ENCODE measurements at places on chromosomes 3 and 15.

DNA sequence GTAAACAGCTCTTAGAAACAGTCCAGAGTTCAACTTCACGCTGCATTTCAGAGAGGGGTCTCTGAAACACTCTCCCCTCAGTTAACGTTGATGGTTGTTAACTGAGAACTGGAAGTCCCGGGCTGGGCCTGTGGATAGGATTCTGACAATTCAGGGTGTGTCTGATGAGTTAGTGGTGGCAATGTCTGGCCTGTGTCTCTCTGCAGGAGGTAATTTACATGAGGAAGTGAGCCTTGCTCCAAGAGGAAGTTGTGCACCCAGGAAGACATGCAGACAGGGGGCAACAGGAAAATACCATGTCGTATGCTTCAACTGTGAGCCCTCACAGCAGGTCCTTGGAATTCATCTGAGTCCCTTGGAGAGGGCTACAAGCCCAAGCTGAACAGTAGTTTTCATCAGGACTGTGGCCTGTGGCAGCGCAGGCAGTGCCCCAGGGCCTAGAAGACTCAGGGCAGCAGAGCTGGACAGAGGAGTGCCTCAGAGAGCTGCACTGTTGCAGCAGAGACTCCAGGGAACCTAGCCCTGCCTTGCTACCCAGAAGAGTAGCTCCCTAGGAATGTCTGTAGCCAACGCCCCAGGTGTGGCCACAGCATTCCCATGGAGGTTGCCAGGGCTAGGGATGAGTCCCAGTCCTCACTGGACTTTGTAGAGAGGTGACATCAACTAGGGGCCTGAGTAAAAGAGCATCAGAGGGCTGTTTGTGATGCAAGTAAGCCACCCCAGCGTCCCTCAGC lies 104.6 kb upstream of the SELENOK start:
- DNase-seq: peak; percentile 8

DNA sequence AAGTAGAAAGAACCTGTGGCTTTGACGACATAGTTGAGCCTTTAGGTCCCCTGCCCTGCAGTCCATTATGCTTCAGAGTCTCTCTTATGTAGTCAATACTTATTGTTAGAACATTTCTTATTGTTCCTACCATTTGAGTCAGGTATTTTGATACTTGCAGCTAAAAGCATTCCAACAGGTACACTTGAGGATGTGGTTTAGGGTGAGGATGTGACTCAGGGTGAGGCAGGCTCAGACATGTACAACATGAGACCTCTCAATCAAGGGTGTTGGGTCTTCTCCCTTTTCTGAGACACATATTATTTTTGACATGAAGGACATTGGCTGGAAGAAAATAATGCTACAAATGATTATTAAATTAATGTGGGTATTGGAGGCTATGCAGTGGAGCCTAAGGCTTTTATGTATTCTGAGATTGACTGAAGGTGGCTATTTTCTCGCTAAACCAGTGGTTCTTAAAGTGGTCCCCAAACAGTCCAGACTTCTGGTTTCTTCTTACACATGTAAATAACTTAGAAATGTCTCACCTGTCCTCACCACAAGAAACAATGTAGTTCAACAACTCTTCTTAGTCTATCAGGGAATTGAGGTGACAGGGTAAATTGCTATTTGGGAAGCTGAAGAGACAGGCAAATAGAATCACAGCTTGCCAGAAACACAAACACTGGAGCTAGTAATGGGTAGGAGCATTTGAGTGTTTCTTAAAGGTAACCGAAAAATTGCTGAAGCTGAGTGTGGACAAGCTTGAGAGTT lies 135.5 kb upstream of the ZPLD1 start:
- no peak for DNase-seq

DNA sequence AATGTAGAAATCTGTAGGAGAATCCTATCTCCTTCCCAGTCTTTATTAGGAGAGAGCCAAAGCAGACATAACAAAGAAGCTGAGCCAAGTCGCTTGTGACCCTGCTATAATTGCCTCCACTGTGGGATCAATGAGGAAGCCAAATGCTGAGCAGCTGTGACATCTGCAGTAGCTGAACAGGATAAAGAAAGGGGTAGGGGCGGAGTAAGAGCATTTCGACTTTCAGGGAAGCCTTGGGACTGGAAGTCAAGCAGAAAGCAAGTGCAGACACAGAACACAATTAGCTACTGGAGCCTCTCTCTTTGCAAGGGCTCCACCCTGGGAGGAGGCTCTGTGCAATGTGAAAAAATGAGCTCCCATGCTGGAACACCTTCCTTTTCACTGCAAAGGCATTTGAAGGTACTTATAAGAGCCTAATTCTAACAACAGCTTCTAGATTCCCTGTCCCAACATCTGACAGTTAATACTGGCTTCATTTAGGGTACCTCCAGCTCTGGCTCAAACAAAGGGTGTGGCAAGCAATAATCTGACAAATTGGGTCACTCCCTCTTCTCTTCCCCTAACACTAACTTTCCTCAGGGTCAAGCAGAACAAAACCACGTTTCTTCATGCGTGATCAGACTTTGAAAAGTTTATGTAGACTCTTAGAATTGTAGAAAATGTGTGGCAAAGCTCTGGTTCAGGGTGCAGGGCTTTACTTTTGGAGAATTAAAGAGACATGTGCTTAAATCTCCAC lies 166.4 kb downstream of the CADPS start:
- DNase-seq: no peak

- DNase-seq: no peak
Measured at GRCh38 chr3:133296981-133297380, 102.9 kb upstream of the BFSP2 start.

DNA sequence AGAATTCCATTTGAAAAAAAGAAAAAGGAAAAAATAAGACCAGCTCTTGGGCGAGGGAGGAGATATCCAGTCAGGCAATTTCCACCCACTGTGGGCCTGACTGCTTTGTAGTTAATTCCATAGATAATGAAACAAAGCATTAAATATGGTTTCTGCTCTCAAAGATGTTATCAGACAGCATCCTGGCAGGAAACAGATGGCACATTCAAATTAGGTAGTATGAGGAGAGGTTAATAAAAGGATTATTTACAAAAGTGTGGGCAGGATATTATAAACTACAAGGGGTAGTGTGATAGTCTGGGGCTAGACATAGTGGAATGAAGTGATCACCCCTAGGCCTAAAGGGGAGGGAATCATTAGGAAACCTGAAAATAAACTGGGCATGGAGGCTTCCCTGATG lies 193.2 kb downstream of the CLSTN2 start:
- no peak for DNase-seq

DNA sequence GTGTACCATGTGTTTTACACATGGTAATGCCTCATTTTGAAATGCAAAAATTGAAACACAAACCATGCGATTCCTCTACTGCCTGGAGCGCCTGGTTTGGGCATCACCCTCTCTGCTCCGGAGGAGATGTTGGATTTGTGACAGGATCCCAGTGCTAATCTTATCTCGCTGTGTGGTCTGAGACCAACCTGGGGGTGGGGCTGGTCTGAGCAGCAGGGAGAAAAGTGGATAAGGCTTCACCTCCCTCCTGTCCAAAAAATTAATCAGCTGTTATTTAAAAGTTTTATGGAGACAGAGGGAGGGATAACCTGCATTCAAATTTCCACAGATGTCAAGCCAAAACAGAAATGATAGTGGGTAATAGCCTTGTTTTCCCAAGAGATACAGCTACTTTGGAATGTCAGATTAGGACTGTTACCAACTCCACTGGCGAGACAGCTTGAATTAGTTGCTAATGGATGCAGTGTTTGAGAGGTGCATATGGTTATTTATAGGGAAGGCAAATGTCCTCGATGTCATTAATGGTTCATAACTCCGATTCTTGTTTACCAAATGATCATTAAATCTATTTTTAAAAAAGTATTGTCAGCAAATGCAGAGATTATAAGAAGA lies 54.0 kb upstream of the SKOR1 start:
- DNase-seq: no peak

DNA sequence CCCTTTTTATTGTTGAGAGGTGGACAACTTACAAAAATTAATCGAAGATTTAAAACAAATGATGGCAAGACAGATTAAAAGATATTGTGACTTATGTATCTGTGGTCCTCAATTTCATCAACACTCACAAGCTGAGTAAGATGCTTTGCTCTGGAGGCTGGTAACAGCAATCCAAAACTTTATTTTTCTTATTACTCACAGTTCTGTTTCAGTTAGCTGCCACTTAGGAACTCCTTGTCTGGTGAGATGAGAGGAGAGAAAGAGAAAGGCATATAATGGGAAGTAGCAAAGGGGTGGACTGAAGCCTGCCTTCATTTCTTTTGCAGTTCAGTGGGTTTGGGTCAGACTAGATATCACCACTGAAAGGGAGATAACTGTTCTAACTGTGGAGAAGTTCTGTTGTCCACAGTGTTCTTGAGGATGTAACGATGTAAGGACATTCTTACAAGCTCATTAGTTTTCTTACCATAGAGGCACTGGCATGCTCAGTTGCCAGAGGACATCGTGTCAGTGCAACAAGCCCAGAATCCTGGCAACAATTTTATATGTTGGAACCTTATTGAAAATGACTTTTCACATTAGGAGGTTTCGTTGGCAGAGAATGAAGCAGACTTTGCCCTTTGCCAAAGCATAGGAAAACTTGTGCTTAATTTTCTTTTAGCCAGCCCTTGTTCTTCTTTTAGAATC lies 93.6 kb downstream of the PLCL2 start:
- no peak for DNase-seq

- peak; percentile 84 for DNase-seq
Measured at GRCh38 chr3:143826296-143826695, 22.0 kb downstream of the SLC9A9 start.

All from CD14-positive monocyte (primary cell).